ENCODE measurements at places on chromosomes 6 and 20.

GRCh38 chr20:47050996-47051395 is 156.4 kb downstream of the EYA2 start:
- DNase-seq: no peak

- no peak for DNase-seq
Measured at GRCh38 chr6:141354191-141354955, 778.4 kb upstream of the GJE1 start.

GRCh38 chr6:167499161-167499660 is 174.3 kb downstream of the TTLL2 start:
- DNase-seq: no peak

DNA sequence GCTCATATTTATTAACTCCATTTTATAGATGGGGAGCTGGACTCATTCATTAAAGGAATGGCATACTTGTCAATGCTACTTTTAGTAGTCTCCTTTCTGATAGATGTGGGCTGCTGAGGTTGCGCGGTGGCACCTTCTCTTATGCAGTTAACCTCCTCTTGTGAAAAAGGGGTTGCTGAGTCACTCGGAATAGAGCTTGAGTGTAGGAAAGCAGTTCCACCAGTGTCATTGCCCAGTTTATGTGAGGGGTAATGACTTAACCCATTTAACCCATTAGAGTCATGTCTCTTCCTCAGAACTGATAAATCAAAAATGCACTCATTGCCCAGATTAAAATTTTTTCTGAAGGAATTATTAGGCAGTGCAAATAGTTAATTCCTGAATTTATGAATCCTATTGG is 6.3 kb downstream of the MAPK14 start:
- no peak for DNase-seq

DNA sequence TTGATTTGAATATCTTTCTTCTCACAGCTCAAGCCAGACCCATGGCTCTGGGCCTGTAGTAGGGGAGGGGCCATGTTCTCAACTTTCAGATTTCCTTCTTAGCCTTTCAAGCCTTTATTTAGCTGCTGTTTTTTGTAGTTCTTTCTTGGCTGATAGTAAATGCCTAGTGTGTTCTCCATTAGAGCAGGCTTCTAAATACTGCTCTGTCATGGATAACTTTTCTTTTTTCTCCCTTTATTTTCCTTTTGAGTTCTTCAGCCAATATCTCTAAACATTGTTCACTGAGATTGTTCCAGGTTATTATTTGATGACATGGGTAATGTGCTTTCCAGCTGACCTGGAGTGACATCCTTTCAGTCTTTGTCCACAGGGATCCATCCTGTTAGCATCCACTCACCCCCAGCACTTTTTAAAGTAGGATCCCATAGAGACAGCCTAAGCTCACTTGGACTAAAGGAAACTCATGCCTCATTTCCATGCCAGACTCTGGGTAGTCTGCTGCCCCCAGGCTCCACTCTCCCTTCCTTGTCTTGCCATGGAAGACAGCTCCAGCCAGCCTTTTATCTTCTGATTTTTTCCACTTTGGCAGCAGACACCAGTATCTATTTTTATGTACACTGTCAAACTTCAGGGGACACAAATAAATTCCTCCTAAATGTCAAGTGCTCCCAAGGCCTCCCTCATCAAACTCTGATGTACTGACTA is 645.6 kb downstream of the RNF144B start:
- no peak for DNase-seq

GRCh38 chr20:61317966-61318530 is 66.0 kb downstream of the CDH4 start:
- no peak for DNase-seq

GRCh38 chr6:47545223-47545622 is 67.6 kb downstream of the CD2AP start:
- DNase-seq: no peak

DNA sequence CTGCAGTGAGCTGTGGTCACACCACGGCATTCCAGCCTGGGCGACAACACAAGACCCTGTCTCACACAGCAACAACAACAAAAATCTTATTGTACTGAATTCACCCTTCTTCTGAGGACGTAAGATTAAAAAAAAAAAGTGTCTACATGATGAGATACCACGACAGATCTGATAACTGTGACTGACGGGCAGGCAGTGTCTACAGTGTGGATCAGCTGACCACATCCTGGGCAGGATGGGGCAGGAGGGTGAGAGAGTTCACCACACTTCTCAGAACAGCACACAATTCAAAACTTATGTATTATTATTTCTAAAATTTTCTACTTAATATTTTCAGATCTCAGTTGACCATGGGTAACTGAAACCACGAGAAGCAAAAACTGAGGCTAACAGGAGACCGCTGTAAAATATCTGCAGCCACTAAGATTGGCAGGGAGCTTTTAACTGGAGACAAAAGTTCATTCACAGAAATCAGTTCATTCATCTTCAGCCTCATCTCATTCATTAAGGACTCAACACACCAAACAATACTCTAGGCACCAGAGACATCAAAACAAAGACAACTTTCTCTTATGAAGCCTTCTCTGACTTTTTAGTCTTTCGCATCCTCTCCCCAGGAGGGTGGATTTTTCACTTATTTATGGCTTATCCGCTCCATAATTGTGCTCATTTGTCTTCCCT is 15.7 kb upstream of the NHSL1 start:
- DNase-seq: no peak

DNA sequence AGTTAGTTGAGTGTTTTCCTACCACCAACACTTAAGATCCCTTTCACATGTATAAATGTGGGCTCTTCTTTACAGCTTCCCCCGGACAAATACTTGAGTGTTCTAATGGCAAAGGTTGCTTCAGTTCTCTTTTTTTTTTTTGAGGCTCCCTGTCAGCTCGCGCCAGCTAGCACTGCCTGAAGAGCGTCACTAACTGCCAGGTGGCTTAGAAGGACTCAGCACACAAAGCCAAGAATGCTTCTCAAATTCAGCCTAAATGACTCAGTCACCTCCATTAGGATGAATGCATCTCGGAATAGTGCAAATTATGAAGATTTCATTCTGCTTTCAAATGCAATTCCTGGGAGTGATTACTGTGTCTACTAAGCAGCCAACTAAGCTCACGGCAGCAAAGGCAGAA is 150.7 kb upstream of the BTBD3 start:
- DNase-seq: peak; percentile 40

DNA sequence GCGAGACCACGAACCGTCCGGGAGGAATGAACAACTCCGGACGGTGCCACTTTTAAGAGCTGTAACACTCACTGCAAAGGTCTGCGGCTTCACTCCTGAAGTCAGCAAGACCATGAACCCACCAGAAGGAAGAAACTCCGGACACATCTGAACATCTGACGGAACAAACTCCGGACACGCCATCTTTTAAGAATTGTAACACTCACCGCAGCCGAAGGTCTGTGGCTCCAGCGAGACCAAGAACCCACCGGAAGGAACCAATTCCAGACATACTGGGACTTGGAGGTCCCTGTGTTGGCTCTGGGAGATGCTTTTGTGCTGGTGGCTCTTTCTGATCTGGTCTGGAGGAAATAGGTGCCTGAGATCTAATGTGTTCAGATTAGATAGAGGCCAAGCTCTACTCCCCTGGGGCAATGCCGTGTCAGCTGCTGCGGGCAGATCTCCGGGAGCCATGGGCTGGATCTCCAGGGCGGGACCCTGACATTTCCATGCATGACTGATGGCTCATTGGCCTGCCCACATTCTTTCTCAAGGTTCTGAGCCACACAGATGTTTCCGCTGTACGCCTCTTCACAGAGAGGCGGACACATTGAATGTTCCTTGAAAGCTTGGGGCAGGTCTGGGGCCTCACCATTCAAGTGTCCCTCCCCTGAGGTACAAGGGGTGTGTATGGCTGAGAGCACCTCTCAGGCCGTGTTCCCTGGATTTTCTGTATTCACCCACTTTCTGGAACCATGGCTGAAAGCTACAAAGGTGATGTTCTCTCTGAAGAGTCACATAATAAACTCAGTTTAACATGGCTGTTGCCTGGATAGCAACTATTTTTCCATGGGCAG is 29.3 kb downstream of the GMPR start:
- DNase-seq: no peak

GRCh38 chr6:49551866-49552129 is 1.3 kb downstream of the C6orf141 start:
- no peak for DNase-seq

GRCh38 chr6:89214197-89214596 is 3.0 kb downstream of the GABRR1 start:
- no peak for DNase-seq

- no peak for DNase-seq
Measured at GRCh38 chr20:46283426-46284039, 24.8 kb downstream of the CDH22 start.

GRCh38 chr20:63483834-63484233 is 11.4 kb upstream of the KCNQ2 start:
- peak; percentile 46 for DNase-seq

DNA sequence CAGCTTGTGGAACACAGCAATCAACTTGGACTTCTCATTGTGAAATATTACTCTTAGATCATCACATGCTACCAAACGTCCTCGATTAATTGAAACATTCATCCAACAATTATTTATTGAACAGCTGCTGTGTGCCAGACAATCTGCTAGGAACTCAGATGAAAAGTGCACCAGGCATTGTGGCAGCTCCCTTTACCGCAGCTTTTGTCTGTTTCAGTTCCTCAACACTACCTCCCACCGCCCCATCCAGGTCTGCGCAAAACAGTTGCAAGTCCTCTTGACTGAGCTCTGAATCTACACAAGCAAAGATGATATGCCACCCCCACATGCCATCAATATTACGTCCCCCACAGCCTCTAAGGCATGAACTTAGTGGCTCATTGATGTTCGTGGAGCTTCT is 1094.4 kb upstream of the MAP3K7 start:
- no peak for DNase-seq

DNA sequence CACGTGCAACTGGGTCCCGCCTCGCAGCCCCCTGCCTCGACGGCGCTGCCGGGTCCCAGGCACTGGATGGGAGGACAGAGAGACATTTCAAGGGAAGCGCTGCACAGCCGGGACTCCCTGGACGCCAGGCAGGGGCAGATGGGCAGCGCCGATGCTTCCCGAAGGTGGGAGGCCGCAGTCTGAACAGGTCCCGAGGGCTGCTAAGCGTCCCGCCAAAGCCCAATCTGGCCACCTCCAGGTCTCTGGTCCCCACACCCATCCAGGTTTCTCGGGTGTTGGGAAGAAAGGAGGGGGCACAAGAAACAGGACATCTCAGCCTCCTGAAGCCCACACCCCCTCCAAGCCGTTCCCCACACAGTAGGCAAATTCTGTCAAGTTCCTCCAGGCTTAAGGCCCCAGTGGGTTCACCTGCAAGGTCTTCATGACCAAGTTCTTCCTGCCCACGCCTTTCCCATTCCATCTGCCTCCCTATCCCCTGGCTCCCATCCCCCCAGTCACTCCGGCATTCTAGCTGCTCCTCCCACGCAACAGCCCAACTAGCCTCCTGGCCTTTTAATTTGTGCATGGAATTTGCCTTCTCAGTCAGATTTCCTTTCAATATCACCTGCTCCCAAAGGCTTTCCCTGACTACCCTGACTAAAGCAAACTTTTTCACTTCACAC is 5.4 kb upstream of the CPXM1 start:
- no peak for DNase-seq

- no peak for DNase-seq
Measured at GRCh38 chr6:140660295-140660694, 1285.8 kb upstream of the CITED2 start.

DNA sequence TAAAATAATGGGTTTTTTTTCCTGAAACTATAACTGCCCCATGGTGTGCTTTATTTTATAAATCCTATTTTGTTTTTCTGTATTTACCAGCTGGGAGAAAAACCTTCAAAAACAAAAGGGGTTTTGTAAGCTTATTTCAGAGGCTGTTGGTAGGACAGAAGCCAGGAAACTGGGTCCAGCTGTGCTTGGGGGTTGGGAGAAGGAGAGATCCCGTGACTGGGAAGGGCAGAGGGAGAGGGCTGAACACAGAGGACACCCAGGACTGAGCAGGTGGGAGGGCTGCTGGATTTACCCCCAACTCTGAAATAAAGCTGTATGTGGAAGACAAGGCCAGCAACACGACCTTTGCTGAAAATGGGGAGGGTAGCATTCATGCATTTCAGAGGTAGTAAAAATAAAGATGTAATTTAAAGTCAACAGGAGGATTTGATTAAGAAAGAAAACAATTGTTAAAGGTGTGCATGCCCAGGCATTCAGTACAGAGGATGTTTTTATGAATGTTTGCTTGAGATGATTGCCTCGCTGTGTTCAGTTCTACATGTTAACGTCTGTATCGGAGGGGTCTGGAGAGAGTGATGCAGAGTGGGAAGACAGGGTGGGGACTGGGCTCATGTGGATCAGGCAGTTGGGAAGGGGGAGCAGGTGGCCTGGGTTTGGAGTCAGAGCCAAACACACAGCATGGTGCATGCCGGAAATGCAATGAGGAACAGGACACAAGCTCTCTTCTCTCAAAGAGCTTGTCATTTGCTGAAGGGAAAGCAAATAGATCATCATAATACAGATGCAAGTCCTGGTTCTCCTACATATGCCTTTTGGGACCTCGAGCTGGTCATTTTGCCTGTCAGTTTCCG is 21.4 kb downstream of the ARFGEF3 start:
- DNase-seq: peak; percentile 54

DNA sequence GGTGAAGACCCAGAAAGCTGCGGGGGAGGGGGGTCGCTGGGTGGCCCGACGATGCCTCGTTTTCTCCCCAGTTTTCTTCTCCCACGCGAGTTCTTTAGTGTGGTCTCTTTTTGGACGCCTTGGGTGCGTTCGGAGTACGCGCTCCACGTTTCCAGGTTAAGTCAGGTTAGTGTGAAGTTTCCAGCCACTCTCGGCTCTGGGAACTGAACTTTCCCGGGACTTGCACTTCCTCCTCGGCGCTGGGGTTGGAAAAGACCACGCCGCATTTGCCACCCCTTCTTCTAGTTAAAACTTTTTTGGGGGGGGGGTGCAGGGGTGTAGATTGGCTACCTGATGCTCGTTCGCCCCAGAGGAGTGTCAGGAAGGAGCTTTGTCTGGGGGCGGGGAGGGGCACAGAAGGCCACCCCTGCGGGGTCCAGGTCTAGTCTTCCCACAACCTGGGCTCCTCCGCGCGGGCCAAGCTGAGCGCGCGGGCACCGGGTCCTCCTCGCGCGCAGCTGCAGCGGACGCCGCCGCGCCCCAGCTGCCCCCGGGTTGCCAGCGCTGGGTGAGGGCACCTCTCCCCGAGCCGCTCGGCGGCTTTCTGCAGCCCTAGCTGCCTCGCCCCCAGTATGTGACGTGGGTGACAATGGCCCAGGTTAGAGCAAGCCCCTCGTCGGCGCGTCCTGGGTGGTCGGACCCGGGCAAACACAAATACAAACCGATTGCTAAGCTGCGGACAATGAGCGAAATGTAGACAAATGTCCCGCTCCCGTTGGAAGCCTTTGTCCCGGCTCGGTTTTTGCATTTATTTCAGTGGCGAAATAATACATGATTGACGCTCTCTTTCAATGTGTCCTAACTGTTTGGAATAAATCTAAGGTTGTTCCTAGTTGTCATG is 1.7 kb upstream of the NKX2-2 start:
- no peak for DNase-seq

- DNase-seq: no peak
Measured at GRCh38 chr6:4599924-4600323, 176.3 kb upstream of the CDYL start.

DNA sequence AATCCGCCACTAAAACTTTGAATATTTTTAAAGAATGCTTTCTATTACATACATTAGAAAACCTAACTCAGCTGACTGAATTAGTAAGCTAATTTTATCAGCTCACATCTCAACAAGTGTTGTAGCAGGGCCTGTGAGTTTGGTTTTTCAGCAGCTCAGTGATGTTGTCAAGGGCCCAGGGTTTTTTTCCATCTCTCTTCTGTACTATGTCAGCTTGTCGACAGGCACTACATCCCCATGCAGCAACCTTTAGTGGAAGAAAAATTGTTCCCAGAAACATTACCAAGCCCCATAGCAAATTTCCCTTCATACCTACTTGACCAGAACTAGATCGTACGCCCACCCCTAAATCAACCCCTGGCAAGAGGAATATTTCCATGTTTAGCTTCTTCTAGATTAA is 170.3 kb upstream of the TNFAIP3 start:
- no peak for DNase-seq
